Dermis blood vessel endothelial cell (primary cell): ENCODE measurements at places on chromosomes 1 and 21.

GRCh38 chr1:164759144-164759920 is 200.3 kb downstream of the PBX1 start:
- no peak for DNase-seq

DNA sequence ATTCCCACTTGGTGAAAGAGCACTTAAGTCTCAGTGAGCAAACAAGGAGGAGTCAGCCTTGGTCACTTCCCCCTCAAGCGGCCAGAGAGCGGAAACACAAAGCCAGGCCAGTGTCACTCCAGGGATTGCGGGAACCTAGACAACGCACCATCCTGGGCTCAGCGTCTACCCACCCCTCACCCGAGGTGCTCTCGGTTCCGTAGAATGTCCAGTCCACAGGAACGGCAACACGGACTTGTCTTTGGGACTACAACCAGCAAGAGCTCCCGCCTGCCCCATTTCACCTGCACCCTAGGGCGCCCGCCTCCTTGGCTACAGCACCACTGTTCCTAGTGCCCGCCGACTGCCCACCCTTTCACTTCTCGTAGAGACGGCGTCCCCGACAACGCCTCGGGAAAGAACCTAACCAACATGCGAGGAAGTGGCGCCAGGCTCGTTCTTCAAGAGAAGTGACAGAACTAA is 509 bp downstream of the GDAP2 start:
- DNase-seq, result peak; percentile 78

- DNase-seq, result no peak
These were observed 45.5 kb downstream of the PRDM15 start for GRCh38 chr21:41833497-41834115.

- no peak for DNase-seq
These were observed 207.7 kb downstream of the HHAT start for GRCh38 chr1:210536254-210536961.

- no peak for DNase-seq
These were observed 19.9 kb downstream of the HAO2 start for GRCh38 chr1:119388450-119388849.

DNA sequence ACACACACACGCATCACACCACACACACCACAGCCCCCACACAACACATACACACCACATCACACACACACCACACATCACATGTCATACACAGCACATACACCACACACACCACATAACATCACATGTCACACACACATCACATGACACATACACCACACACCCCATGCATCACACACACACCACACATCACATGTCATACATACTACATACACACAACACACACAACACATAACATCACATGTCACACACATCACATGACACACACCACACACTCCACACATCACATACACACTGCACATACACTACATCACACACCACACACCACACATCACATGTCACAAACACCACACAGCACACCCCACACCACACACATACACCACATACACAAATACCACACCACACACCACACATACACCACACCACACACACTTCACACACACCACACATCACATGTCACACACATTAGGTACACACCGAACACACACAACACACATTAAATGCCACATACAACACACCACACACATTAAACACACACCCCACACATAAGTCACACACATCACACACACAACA is 1.8 kb downstream of the LYPD8 start:
- DNase-seq, result no peak

- peak; percentile 16 for DNase-seq
These were observed 2.1 kb upstream of the WASF2 start for GRCh38 chr1:27491748-27492700.

- no peak for DNase-seq
These were observed 347.3 kb downstream of the DPYD start for GRCh38 chr1:97573553-97573952.

- no peak for DNase-seq
These were observed 30.2 kb upstream of the RNF187 start for GRCh38 chr1:228457017-228457395.

GRCh38 chr1:232012773-232013386 is 386.3 kb downstream of the DISC1 start:
- DNase-seq, result peak; percentile 99

GRCh38 chr1:6960291-6960811 is 175.1 kb downstream of the CAMTA1 start:
- DNase-seq, result no peak

DNA sequence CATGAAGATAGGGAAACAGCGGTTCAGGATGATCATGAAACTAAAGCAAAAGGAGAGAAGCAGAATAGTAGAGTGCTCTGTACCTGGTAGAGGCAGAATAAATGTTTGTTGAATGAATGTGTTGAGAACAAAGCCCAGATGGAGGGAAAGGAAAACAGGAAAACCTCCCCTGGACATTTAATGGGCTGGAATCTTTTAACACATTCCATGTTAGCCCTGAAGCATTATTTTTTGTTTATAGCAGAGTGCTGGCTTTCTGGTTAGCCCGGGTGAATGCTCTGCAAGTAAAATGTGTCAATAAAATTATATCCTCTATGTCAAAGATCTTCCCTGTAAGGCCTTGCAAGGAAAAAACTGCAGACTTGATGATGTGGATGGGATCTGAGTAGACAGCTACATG is 60.2 kb downstream of the ABCA4 start:
- no peak for DNase-seq

DNA sequence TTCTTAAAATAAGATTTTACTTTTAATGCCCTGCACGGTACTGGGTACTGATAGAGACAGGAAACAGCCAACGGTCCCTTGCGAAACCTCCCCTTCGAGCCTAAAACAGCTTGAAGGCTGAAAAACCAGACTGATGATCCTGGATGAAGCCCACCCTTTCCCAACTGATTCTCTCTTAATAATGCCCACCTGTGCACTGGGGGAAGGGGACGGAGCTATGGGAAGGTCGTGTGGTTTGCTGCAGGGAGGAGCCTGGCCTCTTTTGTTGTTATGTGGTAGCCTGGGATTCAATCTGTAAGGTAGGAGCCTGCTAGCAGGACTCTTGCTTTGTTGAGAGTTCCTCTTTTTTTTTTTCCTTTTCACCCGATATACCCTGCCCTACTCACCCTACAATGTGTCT is 25.6 kb downstream of the SAMSN1 start:
- DNase-seq, result no peak

- DNase-seq, result peak; percentile 51
These were observed 42.9 kb upstream of the CD53 start for GRCh38 chr1:110829955-110830553.

- DNase-seq, result no peak
These were observed 5.6 kb upstream of the TFF3 start for GRCh38 chr21:42320791-42321190.

- peak; percentile 20 for DNase-seq
These were observed 98.6 kb upstream of the KRTAP19-8 start for GRCh38 chr21:31136891-31137290.

DNA sequence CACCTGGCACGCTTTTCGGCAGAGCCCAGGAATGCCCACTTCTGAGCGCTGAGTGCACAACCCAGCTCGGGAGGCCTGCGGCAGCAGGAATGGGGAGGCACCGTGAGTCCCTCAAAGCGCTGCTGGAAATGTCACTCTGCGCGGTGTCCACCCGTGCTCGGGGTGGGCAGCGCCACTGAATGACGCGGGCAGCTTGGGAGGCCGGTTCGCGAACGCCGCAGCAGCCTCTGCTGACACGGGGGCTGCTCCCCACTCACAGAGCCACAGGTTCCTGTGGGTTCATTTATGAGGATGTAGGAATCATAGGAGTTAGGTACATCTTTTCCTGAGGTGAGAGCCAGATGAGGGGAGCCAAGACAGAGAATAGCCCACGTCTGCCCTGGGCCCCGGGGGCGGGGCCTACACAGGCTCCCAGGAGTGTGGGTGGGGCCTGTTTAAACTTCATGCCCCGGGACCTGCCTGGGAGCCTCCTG is 146.7 kb upstream of the COL6A1 start:
- no peak for DNase-seq

- DNase-seq, result peak; percentile 44
These were observed 231.7 kb upstream of the B3GALT2 start for GRCh38 chr1:193417945-193418744.

GRCh38 chr21:29305561-29305960 is 6.8 kb downstream of the BACH1 start:
- no peak for DNase-seq
